ENCODE measurements at places on chromosomes 12 and 14.

DNA sequence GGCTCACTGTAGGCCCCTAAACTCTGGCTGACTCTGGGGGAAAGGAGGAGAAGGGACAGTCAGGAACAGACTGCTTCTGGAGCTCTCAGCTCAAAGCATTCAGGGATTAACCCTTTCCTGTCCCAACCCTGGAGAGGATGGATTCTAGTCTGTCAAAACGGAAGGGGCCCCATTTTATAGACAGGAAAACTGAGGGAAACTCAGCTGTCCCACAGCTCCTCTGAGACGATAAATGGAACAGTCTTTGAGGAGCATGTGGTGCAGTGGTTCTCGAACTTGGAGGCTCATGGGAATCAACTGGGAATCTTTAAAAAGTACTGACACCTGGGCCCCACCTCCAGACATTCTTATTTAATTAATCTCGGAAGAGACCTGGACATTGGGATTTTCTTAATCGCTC, 23.7 kb downstream of the SRRM4 start:
- DNase-seq: no peak

GRCh38 chr12:28536088-28536487, 345.8 kb downstream of the CCDC91 start:
- no peak for DNase-seq

- DNase-seq: no peak
Observed at GRCh38 chr12:77500089-77500488, 330.6 kb upstream of the NAV3 start.

GRCh38 chr14:22466491-22466890, 122.5 kb downstream of the DAD1 start:
- no peak for DNase-seq

GRCh38 chr14:61101803-61102548, 120.9 kb downstream of the SLC38A6 start:
- DNase-seq: no peak

- no peak for DNase-seq
Observed at GRCh38 chr14:30779210-30779609, 95.1 kb upstream of the COCH start.

- DNase-seq: no peak
Observed at GRCh38 chr12:64618953-64619590, 8.8 kb downstream of the RASSF3 start.

GRCh38 chr14:21089271-21089670, 9.2 kb downstream of the ZNF219 start:
- DNase-seq: no peak

- no peak for DNase-seq
Observed at GRCh38 chr14:76664790-76665189, 96.5 kb upstream of the VASH1 start.

GRCh38 chr12:79689061-79689476, 1.7 kb downstream of the PAWR start:
- DNase-seq: no peak

- DNase-seq: no peak
Observed at GRCh38 chr14:39957290-39957689, 525.1 kb upstream of the FBXO33 start.

GRCh38 chr12:41452838-41453407, 264.8 kb downstream of the PDZRN4 start:
- DNase-seq: no peak

DNA sequence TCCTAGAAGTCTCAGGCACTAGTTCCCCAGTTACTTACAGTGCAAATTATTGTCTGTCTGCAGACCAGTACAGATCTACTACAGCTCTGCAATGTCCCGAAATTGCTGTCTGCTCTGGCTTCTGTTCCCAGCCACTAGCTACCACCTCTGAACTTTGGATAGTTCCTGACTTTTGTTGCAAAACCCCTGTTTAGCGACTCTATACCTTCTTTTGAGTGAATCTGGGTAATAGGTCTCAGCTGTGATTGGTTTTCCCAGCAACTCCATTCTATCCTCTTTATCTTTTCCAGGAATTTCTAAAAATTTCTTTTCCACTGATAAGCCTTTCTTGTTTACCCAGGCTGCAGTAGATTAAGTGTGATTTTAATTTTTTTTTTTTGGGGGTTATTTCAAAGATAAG, 16.8 kb downstream of the KCNJ8 start:
- DNase-seq: no peak

DNA sequence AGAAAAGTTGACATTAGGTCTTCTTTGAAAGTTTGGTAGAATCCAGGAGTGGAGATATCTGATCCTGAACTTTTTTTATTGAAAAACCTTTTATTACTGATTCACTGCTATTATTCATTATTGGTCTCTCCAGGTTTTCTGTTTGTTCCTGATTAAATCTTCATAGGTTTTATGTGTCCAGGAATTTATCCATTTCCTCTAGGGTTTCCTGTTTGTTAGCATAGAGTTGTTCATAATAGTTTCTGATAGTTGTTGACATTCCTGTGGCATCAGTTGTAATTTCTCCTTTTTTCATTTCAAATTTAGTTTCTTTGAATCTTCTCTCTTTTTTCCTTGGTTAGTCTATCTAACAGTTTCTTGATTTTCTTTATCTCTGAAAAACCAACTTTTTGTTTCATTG, 370.3 kb downstream of the SLC6A15 start:
- no peak for DNase-seq

GRCh38 chr12:5428332-5429221, 3.3 kb upstream of the NTF3 start:
- DNase-seq: no peak

GRCh38 chr12:115351514-115352077, 667.6 kb upstream of the TBX3 start:
- no peak for DNase-seq

- DNase-seq: no peak
Observed at GRCh38 chr12:2451025-2451424, 343.7 kb upstream of the FKBP4 start.

- no peak for DNase-seq
Observed at GRCh38 chr12:3200814-3201233, 123.6 kb downstream of the TSPAN9 start.

DNA sequence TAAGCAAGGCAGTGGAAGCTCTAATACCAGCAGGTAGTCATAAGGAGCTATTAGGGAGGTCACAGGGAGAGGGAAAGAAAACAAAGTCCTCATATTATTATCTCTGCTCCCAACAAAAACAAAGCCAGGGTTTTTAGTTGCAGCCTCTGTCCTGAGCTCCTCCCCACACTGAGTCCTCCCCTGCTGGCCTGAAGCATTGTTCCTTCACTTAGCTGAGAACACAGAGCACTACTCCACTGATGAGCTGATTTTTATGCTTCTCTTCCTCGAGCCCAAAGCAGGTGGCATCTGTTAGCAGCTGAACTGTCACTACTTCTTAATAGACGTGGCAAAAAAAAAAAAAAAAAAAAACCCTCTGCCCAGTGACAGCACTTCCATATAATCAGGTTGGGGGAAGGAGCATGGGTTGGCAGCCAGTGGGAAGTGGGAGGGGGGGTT, 10.5 kb upstream of the STAC3 start:
- DNase-seq: no peak

GRCh38 chr14:100065942-100066574, 836 bp downstream of the EVL start:
- DNase-seq: peak; percentile 84

DNA sequence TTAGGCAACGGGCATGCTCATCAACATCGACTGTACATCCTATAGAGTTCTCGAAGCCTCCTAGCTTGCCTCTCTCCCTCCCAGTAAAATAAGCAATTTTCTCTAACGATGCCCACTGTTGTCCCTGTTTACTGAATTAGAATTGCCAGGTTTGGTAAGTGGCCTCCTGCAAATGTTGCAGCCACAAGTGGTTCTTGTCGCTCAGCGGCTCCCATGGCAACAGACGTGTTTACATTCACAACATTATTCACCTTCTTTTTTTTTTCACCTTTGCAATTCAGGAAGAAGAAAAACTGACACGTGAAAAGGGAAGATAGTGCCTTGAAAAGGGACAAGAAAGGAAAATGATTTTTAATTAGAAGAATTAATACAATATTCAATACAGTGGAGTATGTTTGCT, 100.9 kb upstream of the PKP2 start:
- no peak for DNase-seq

GRCh38 chr12:107490010-107490409, 195.6 kb upstream of the PWP1 start:
- DNase-seq: no peak

- DNase-seq: no peak
Observed at GRCh38 chr12:98229540-98229924, 285.9 kb upstream of the TMPO start.

GRCh38 chr14:76716285-76716684, 45.0 kb upstream of the VASH1 start:
- DNase-seq: no peak

DNA sequence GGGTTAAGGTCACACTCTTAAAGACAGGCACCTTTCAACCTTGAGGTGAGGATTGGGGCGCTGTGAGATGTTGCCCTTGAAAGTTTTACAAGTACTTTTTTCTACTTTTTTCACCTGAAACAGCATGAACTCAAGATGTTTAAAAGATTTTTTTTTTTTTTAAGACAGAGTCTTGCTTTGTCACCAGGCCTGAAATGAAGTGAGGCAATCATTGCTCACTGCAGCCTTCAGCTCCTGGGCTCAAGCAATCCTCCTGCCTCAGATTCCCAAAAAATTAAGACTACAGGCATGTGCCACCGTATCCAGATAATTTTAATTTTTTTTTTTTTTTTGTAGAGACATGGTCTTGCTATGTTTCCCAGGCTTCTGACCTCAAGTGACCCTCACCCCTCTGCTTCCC, 243.9 kb downstream of the DIO2 start:
- no peak for DNase-seq

GRCh38 chr12:105083551-105084105, 630 bp downstream of the ALDH1L2 start:
- DNase-seq: no peak

DNA sequence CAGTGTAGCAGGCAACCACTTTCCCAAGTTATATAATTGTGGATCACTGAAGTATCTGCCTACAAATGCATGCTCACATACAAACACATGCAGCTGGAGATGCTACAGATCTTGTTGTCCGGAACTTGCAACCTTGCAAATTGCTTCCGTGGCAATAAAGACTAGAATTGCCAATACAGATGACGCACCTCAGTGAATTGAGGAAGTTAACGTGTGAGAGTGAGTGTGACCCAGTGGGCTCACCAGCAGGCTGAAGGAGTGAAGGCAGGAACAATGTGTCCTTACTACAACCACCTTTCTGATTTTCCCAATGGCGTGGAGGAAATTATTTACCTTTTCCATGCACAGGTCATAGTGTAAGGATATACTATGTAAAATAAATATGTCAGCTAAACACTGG, 89.4 kb upstream of the GRIP1 start:
- DNase-seq: no peak

- no peak for DNase-seq
Observed at GRCh38 chr12:71426300-71427047, 13.1 kb upstream of the LGR5 start.

DNA sequence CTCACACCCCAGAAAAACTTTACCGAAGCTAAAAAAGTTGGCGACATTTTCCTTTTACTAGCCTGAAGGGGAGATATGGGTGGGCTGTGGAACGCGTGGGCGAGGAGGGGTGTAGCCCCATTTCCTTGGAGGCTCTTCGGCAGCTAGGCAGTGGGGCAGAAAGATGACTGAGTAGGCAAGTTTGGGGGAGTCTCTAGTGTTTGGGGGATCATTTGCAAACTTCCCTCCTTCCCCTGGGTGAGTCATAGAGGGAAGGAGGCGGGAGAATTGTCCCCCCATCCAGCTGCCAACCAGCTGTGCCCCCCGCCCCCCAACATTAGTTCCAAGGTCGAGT, 2.3 kb downstream of the GLI1 start:
- DNase-seq: no peak

GRCh38 chr12:95131589-95132340, 58.3 kb upstream of the NR2C1 start:
- DNase-seq: no peak

GRCh38 chr12:66603981-66604479, 74.8 kb downstream of the GRIP1 start:
- no peak for DNase-seq

DNA sequence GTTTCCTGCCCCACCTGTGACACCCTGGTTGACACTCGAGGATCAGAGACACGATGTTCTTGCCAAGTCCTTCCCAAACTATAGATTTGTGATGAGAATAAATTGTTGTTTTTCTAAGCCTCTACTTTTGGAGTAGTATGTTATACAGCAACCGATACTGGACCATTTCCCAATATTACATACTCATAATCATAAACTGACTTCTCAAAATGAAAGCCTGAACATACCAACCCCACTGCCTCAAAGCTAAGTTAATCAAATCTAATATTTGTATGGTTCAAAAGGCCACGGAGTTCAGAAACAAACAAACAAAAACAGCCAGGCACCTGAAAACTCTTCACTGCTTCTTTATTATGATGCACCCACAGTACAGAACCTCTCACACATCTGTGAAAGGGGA, 52.3 kb upstream of the GPHB5 start:
- DNase-seq: no peak

DNA sequence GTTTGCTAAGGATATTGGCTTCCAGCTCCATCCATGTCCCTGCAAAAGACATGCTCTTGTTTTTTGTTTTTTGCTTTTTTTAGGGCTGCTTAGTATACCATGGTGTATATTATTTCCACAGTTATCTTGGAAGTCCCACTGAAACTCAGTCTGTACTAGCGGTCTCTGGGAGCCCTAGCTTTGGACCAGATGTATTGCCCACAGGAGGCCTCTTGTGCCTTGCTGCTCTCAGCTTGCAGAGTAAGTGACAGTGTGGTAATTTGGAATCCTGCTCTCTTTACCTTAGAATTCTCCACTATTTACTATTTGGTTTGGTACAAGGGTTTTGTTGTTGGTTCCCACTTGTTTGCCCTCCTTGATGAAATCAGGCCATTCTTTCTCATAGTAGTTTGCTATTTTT, 1022.9 kb downstream of the LRFN5 start:
- DNase-seq: no peak

DNA sequence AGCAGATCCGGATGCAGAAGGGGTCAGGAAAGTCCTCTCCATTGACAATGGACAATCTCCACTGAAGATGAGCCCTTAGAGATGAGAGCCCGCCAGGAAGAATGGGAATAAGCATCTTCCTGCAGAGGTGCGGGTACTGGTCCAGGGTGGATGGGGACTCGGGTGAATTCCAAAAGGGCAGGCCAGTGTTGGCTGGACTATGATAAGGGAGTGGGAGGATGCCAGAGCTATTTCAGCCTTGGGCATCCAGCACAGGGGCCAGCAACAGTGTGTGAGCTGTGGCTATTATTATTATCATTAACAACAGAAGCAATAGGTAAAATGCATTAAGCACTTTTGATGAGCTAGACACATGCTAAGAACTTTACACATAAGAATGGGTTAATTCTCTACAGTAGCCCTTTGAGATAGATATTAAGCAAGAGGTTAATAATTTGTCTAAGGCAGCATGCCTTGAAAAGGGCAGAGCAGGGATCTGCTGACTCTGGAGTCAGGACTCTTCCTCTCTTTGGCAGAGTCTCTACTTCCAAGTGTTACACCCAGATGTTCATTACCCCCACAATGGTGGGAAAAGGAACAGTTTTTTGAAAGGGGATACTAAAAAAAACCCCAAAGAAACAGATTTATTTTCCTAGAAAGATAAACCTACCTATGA, 55.2 kb downstream of the PRICKLE1 start:
- no peak for DNase-seq

GRCh38 chr12:108090107-108090899, 38.8 kb upstream of the WSCD2 start:
- no peak for DNase-seq

All from CD4-positive, alpha-beta memory T cell (primary cell).